NCI-H1694 (cell line): ENCODE measurements at places on chromosomes 1 and 21.

- DNase-seq: peak; percentile 96
Measured at GRCh38 chr1:31376375-31377134, 3.7 kb upstream of the FABP3 start.

DNA sequence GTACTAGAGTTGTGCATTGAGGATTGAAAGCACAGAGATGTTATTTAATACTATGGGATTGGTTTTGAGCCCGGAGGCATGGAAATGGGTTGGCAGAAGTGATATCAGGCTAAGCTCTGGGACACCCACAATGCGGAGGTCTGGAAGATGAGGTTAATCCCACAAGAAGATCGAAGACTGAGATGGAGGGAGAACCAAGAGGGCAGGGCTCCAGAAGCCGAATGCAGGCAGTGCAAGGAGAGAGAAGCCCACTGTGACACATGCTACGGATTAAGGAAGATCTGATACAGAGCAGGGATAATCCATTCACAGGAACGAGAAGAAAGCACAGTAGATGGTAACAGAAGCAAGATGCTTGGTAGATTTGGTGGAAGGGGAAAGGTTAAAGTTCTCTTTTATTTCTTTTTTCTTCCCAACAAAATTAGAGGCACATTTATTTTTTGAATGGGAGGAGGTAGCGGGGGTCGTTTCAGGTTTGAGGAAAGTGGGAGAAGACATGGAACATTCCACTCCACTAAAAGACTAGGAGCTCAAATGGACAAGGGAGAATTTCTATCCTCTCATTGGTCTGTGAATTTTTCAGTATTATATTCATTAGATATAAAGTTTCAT is 113.2 kb downstream of the NCAM2 start:
- DNase-seq: no peak

DNA sequence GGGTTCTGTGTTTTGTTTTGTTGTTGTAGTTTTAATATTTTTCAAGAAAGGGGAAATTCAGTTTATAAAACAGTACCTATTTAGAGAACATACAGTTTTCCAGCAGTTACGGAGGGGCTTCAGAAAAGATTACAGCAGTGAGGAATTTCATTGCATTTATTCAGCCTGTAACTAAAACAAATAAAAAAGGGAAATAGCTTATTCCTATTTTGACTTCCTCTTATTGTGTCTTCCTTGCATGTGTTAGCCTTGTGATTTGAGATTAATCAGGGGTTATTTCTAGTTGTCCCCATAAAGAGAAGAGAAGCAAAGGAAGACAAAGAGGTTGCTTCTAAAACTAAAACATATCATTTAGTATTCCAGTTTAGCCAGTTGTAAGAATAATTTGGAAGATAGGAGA is 35.0 kb downstream of the CTTNBP2NL start:
- no peak for DNase-seq

DNA sequence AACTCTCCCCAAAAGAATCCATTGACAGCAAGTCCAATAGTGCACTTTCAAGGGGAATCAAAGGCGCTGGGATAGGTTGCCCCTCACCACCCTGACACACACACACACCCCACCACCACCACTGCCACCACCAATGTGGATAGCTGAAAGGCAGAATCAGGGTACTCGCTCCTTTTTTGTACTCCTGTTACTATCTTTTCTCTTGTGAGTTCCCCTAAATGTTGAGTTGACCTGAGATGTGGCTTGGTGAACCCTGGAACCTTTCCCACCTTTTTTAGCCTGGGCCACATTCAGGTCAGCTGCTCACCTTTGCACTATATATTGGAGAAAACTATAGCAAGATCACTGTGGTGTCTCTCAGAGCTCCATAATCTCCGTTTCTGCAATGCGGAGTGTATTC is 3.9 kb downstream of the S100A8 start:
- DNase-seq: no peak

DNA sequence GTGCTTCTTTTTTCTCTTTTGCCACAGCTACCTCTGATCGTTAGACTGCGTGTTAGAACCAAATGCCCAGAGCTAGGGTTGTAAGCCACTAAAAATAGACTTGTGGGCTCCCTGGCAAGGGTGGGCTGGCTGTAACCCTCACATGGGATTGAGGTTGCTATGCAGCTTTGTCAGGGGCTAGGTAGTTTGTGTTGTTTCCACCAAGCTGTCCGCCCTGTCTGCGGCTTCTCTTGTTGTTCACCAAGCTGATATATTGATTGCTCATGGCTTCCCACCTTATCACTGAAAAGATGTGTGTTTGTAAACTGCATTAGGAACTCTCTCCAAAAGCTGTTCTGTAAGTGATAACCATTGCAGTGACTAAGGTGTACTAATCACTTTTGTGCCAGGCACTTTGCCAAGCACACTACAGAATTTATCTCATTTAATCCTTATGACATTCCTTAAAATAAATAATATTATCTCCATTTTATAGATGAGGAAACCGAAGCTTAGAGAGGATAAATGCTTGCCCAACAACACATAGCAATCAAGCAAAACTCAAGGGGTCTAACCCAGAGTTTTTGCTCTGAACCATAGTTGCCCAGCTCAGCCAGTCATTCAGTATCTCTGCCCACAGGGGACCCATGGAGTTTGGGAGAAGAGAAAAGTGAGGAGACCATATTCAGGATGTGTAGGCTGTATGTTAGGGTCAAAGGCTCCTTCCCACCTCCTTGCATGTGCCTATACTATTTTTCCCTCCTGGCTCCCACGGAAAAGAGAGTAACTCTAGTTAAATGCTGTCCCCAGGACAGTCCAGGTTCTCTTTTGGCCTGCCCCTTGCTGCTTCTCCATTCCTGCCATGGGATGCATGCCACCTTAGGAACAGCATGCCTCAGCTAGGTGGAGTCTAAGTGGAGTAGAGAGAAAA is 42.2 kb upstream of the TARBP1 start:
- no peak for DNase-seq
